ENCODE measurements at places on chromosomes 2 and 18.

DNA sequence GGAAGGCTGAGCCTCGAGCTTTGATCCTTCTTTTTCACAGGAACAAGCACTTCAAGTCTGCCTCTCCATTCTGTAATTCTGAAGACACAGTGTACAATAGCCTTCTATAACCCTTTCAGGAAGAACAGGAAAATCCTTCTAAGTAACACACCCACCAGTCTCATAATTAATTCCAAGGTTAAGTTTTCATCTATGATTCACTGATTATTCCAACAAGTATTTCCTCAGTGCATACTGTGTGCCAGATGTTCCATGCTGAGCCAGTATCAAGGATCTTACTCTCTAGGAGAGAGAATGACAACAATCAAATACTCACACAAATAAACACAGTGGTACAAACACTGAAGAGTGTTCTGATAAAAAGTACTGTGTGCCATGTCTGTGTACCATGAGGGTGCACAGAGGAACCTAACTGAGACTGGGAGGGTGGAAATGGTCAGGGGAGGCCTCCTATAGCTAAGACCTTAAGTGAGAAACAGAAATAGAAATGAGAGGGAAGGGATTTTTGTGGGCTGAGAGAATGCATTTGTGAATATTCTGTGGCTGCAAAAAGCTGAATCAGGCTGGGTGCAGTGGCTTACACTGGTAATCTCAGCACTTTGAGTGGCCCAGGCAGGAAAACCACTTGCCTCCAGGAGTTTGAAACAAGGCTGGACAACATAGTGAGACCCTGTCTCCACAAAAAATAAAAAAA is 7.3 kb upstream of the MTLN start:
- no peak for DNase-seq

- DNase-seq = no peak
Observed at GRCh38 chr2:33437815-33438214, 38.6 kb upstream of the RASGRP3 start.

- DNase-seq = no peak
Observed at GRCh38 chr2:27738349-27739057, 33.0 kb upstream of the MRPL33 start.

DNA sequence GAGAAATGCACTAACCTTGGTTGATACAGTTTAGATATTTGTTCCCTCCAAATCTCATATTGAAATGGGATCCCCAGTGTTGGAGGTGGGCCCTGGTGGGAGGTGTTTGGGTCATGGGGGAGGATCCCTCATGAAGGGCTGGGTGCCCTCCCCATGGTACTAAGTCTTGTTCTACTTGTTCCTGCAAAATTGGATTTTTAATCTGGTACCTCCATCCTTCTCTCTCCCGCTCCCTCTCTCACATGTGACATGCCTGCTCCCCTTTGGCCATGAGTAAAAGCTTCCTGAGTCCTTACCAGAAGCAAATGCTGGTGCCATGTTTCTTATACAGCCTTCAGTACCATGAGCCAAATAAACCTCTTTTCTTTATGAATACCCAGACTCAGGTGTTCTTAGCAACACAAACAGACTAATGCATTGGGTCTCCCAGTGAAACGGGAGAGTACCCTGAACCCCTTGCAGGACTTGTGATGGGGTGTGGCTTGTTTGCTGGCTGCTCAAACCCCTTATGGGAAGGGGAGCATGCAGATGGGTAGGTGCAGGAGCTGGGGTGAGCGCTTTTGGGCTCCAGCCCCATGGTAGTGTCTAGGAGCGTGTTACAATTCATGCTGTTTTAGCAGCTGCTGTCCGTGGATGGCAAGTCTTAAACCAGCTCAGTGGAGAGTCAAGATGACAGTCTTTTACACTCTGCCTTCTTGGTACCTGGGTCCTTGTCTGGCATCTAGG is 27.2 kb downstream of the FAHD2B start:
- DNase-seq = no peak

DNA sequence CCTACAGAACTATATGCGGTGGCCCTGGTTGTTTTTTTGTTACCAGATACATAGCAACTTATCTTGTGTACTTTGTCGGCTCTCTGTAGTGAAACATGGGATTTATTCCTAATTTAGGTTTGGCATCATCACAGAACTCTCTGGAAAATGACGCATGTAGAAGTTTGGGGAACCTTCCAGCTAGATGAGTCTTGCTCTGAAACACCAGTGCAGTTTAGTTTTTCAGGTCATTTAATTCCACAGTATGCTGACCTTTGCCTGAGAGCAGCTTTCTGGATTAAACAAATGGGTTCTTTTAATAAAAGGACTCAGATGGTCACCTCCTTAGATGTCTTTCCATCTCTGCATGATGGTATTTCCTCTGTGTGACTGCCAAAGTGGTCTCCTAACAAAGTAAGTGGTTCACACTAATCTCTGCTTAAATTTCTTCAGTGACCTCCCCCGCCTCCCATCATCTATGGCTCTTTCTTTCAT is 39.9 kb downstream of the MYO3B start:
- DNase-seq = no peak

DNA sequence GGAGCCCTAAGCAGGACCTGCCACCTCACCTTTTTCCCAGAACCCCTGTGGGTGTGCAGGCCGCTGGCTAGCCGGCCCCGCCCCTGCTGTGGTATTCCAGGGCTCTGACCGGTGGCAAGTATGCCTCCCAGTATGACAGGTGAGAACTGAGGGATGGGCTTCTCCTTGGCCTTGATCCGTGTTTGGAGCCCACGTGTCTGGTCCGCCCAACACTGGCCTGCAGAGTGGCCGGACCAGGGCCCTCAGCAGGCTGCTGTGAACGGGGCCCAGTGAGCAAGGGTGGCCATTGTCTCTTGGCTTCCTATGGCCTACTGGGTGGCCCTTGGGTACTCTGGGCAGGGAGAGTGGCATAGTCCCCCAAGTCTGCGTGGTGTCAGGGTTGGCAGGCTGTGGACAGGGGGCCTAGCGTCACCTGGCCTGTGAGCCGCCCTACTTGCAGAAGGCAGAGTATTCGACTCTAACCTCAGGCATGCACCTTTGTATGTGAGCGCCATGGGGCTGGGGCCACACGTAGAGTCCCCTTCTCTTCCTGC is 1.8 kb downstream of the RNPEPL1 start:
- DNase-seq = no peak

DNA sequence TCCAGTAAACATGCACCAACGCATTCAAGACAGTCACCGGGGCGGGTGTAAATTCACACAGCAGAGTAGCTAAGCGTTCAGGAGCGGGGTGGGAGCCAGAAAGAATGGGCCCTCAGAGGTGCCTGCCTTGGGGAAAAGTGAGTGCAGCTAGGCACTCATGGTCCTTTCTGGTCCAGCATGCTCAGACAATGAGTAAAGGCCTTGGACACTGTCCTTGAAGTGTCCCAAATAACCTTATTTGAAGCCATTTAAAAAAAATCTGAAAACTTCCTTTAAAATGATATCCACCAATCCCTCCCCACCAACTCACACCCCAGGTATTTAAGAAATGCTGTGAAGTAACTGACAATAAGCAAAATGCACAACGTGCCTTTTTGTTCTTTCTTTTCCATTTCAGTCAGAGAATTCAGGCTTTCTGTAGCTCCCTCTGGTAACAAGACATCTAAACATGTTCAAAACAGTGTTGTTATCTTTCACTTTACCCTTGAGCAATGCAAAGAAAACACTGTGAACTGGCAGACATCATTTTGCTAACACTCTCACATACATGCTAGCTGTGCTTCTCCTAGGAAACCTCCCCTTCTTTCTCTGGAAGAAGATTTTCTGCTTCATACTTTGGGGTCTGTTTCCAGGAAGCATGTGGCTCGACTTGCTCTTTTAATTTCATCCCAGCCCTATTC is 445.1 kb upstream of the SPRED2 start:
- DNase-seq = no peak

DNA sequence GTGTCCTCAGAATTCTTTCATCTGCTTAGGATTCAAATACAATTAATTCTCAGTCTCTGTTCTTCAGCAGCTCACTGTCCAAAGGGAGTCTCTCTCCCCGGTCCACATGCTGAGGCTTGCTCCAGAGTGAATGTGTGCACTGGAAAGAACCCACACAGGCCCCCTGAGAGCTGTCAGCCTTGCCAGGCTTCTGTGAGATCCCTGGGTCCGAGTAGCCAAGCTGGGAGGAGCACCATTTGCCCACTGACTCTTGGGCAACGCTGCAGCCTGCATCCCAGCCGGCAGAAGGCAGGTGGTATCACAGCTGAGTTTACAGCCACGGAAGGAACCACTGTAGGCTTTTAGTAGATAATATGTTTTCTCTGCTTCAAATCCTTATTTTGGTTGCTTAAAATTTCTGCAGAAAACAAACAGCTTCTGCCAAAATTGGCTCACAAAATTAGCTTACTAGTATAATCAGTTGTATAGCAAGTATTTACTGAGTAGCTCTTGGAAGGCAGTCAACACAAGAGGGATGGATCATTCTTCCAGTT is 21.4 kb upstream of the LTBP1 start:
- no peak for DNase-seq

DNA sequence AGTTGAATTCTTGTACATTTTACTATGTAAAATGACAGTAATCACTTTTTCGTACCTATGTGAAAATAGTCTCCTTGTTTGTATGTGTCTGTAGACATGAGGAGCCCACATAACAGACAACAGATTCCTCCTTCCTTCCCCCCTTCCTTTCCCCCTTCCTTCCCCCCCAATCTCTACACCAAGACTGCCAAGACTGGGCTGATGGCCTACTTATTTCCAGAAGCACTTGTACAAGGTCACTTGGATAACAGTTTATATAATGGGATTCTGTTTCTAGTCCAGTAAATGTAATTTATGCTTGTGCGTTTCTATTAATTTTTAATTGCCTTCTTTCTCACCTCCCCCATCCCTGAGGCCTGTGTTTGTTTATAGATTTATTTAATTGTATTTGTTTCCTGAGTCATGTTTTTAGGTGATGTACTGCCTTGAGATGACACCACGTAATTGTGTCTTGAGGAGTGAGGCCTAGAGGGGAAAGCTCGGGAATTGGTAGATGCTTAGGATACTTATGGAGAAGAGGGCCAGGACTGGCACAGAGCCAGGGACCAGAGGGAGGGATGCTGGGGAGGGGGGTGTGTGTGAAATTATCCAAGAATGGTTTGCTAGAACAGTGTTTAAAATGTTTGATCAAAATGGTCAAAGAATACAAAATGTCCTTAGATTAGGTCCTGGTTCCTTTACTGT is 12.3 kb downstream of the B3GNT2 start:
- no peak for DNase-seq

DNA sequence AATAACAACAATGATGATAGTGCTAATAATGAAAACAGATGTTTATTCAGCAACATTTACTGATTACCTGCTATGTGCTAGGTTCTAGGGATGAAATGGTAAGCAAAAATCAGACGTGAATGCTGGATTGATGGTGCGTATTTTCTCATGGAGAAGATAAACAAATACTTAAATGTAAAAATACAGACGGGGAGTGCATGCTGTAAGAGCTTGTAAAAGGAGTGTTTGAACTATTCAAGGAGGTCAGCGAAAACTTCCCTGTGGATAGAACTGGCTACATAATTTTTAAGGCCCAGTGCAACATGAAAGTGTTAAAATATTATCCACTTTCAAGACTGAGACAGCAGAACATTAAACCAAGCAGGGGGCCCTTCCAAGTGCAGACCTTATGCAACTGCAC is 22.1 kb downstream of the MTX2 start:
- no peak for DNase-seq

DNA sequence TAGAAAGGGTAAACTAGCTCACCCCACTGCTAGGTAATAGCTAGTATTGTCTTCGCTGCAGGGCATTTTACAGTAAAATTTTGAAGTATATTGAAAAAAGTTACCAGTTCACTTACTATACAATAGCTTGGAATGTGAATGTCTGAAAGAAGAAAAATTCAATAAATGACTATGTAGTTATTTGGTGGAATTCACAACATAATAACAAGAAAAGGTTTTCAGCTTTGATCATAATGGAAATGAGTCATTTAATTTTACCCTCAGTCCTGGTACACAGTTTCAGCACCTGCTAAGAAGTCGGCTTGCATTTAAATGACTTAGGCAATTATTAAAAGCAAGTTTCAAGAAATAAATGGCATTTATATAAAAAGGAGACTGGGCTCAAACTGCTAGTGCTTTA is 90.4 kb downstream of the NUP35 start:
- no peak for DNase-seq

- DNase-seq = no peak
Observed at GRCh38 chr2:232237464-232237863, 141.1 kb upstream of the ALPP start.

- no peak for DNase-seq
Observed at GRCh38 chr2:49000695-49001094, 153.6 kb downstream of the FSHR start.

GRCh38 chr2:147632198-147632597 is 212.6 kb upstream of the ACVR2A start:
- DNase-seq = no peak

DNA sequence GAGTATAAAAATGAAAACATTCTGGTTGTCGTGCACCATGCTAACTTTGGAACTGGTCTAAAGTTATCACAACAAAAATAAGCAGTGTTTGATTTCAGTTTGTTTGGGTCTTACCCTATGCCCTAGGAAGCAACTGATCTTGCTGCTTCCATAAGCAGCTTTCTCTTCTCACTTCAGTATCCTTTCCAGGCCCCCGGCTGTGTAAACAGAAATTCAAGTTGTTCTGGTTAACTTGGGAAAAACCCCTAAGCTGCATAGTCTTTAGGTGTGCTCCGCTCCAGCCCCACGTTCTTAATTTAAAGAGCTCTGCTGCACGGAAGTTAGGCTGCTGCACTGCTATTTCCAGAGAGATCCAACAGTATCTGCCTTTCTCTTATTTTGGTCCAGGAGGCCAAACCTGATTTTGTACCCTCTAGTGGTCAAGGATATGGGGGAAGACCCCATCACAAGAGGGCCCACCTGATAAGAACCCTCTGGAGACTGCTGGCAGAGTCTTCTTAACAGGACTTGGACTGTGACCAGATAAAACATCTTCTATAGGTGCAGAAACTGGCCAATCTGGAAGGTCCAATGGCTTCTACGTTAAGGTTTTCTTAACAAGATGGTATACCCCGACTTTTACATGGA is 69.1 kb downstream of the FEZ2 start:
- no peak for DNase-seq

GRCh38 chr2:30684026-30684425 is 123.2 kb downstream of the CAPN13 start:
- no peak for DNase-seq

- no peak for DNase-seq
Observed at GRCh38 chr2:4090668-4091630, 387.6 kb downstream of the DCDC2C start.

- no peak for DNase-seq
Observed at GRCh38 chr18:56451188-56451587, 187.2 kb downstream of the TXNL1 start.

- no peak for DNase-seq
Observed at GRCh38 chr18:48597671-48598070, 58.8 kb downstream of the CTIF start.

- peak; percentile 73 for DNase-seq
Observed at GRCh38 chr2:55049043-55049820, 1.0 kb downstream of the RTN4 start.

- DNase-seq = no peak
Observed at GRCh38 chr2:63425606-63426005, 162.7 kb downstream of the WDPCP start.

DNA sequence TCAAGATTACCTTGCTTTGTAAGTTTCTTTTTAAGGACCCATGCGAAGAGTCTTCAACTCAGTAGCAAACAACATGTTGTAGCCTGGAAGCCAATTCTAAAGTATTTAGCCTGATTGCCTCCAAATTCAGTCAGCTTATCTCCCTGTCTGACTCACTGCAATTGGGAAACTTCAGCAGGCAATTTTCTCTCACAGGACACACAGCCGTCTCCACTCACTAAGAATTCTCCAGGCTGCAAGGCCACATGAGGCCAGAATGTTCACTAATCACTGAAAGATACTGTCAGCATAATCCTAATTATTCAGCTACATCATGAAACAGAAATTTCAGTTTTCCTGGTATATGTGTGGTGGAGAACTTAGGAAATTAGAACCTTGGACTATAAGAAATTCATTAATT is 78.1 kb upstream of the PDE1A start:
- DNase-seq = no peak

Data from H9 (cell line).